Stimulated activated CD4-positive, alpha-beta T cell treated with anti-CD3 and anti-CD28 coated beads, TNF-alpha, amount 100 ng/mL, for 48 hours (primary cell): ENCODE measurements at places on chromosomes 1 and 21.
A peak's percentile ranks its signal among the peaks of the same experiment; 100 is the strongest.

DNA sequence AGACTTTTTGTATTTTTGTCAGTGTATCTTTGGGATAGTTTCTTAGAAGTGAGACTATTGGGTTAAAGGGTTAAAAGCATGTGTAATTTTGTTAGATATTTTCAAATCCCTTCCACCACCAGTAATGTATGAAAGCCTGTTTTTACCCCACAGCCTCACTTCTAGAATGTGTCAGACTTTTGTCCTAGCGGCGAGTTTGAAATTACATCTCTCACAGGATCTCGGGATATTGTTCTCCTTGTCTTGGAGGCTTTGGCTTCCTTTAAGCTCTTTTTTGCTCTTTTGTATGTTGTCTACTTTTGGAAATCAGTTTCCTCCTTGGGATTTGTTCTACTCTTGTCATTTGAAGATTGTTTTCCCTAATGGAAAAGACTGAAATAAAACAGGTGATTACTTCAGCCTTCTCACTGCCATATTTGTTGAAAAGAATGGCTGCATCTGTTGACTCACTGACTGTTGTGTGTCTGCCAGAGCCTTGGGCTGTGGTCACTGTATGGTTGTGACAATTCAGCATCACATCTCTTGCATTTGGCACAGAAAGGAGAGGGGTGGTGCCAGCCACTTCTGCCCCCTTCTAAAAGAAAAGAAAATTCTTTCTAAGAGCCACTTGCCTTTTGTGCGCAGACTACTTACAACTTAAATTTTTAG is 22.6 kb downstream of the ST3GAL3 start:
- DNase-seq, result no peak

DNA sequence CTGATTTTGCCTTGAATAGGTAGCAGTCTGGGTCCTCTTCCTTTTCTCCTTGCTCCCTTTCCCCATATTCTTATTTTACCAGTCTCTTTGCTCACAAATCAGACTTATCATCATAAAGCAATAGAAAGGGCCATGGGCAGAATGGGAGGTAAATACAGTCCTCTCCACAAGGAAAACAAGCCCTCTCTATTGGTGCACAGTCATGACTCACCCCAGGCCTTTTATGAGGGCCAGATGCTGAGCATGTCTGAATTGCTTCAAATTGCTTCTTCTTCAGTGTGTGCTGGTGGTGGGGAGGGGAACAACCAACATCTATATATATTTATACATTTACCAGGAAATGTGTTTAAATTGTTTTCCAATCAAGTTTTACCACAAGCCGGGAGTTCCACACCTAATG is 75.2 kb downstream of the GFI1 start:
- no peak for DNase-seq

DNA sequence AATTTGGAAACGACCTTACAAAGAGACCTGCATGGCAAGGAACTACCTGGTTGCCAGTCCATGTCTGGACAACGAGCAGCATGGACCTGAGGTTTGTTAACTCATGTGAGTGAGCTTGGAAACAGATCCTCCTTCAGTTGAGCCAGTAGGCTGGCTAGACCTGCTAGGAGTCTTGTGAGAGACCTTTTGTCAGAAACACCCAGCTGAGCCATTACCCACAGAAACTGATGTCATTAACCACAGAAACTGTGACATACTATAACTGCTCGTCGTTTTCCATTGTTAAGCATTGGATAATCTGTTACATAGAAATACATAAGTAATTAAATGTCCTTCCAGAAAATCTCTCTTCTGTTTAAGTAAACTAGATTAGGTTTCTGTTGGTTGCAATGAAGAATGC is 211.1 kb upstream of the C21orf91 start:
- no peak for DNase-seq

GRCh38 chr1:191279266-191279800 is 801.7 kb upstream of the BRINP3 start:
- DNase-seq, result no peak

GRCh38 chr1:228018961-228019721 is 12.3 kb downstream of the WNT3A start:
- no peak for DNase-seq

- DNase-seq, result no peak
These were observed 22.8 kb upstream of the POFUT2 start for GRCh38 chr21:45310459-45310858.

GRCh38 chr1:113456967-113457366 is 66.7 kb downstream of the MAGI3 start:
- no peak for DNase-seq

- no peak for DNase-seq
These were observed 70.5 kb upstream of the CSF1 start for GRCh38 chr1:109840011-109840629.

DNA sequence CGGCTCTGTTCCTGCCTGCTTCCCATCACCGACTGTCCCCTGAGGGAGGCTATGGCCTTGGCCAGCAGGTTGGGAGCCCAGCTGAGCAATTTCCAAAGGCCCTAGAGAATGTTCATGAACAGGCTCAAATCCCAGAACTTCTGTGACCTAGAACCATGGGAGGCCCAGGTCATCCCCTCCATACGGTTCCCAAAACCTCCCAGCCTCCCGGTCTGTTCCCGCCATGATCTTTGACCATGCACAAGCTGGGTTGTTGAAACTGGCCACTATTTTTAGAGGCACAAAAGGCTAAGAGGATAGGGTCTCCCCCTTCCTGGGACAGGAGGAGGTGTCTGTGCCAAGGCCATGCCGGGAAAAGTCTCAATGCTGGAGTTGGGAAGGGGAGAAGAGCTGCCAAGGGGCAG is 27.5 kb downstream of the EPHA2 start:
- DNase-seq, result no peak

- peak; percentile 65 for DNase-seq
These were observed at the start of gene HES4 for GRCh38 chr1:999725-1000356. TSS of gene HES4 (minus strand) at chr1:1000097. CDS start at chr1:999973, 124 bp downstream.

- no peak for DNase-seq
These were observed 3.3 kb downstream of the KPNA6 start for GRCh38 chr1:32111040-32111623.

- DNase-seq, result no peak
These were observed 72.7 kb downstream of the SLC66A1 start for GRCh38 chr1:19384772-19385187.

DNA sequence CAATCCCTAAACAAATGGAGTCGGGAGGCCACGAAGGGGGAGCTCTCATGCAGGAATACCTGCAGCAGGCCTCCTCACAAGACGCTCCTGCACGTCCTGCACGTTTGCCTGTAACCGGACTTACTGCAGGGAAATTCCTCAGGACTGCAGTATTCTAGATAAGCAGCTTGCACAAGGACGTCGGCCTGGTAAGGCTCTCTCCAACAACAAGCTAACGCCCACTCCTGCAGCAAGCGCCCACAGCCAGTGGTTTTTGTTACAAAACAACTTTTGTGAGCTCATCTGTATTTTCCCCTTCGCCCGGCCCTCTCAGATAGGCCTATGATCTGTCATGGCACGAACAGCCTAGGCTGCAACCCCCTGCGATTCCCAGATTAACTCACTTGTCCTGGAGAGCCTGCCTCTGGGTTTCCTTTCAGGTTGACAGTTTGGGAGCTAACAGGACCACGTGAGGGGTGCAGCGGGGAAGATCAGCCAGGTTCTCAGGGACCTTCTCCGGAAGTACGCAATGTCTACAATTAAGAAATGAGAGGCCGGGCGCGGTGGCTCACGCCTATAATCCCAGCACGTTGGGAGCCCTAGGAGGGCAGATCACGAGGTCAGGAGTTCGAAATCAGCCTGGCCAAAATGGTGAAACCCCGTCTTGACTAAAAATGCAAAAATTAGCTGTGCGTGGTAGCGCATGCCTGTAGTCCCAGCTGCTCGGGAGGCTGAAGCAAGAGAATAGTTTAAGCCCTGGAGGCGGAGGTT is 921 bp upstream of the MIB2 start:
- peak; percentile 24 for DNase-seq

DNA sequence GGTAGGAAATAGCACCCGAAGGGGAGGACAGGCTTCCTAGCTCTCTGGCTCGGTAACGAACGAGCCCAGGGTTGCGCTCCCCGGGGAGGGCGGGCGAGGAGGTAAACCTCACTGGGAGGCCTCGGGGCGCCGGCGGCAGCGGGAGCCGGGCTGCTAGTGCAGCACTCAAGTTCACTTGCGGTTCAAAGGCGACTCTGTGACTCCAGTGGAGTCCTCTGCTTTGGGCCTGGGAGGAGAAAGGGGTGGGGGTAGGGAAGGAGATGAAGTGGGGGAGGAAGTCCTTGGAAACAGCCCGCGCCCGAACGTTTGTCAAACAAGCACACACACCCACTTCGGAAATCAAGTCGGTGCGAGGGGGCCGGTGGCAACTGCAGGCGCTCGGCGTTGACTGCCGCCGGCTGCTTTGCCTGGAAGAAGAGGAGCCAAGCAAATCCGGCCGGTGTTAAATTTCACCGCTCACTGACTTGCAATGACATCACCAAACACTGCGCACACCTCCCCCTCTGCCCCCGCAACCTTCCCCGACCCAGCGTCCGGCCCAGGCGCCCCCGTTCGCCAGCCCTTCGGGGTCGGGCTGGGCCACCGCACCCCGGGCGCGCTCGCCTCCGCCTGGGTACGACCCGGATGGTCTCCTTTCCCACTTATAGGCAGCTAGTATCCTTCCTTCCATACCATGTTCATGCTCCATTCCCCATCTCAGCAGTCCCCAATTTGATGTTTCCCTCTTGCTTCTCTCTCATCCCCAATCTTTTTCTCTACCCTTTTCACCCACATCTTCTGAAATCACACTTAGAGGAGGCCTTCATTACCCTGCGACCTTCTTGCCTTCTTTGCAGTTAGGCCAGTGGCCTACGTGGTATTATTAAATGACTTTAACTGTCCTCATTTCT is at the start of gene COL24A1:
TSS of gene COL24A1 (minus strand) at position 207 of the 890 bp plus-strand sequence. CDS start 376 bp downstream, outside the sequence.
- no peak for DNase-seq

DNA sequence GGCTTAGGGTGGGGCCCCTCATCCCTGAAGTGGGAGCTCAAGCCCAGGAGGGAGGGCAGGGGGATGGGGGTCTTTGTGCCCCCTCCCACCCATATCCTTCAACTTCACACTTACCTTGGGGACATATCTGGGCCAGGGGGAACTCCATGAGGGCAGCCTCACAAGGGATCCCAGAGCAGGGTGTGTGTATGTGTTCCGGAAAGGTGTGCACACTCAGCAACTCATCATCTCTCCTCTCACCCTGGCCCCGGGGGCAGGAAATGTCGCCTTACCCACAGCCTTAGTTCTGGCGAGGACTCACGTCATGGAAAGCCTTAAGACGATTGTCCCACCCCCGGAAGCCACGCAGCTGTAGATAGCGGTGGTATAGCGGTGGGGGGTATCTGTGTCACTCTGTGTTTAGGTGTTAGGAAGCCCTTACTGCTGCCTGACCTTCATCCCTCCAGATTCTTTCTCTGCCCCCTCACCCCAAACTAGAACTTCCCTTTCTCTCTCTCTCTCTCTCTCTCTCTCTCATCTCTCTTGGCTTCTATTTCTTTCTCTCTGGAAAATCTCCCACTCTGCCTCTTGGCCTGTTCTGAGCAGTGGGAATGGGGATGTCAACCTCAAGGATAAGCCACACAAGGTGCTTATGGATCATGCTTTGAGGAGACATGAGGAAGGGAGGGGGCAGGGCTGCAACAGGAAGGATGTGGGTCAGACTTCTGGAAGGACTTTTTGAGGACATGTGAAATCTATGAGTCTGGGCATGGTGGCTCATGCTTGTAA is at the start of gene SH2D2A:
TSS of gene SH2D2A (minus strand) at position 288 of the 768 bp plus-strand sequence. CDS start at position 148, 140 bp downstream.
- peak; percentile 87 for DNase-seq

DNA sequence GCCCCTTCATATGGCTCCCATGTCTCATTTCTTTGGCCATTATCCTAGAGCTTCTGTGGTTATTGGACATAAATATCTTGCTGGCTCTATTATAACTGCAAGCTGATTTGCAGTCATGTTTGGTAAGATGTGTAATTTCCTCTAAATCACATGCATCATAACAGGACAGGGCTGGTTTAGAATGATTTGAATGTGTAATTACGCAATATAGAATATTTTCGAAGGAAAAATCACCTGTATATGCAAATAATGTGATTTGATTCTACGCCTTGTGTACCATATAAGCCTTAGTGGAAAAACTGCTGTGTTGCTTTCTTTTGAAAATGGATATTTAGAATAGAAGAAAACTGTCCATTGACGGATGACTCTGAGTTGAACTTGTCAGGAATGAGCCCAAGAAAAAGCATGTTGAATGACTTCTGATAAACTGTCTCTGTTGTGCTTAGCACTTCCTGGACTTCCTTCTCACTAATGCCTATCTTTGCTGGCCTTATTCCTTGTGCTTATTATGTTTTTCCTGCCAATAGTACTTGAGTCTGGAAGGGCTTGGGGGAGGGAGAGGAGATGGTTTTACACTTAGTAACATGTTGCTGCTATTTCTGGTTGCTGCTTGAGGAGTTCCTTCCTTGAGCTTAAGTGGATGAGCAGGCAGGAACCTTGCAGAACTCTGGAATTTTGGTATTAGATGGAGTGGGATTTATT is 6.5 kb downstream of the CACHD1 start:
- DNase-seq, result no peak

GRCh38 chr21:36813052-36813451 is 114.1 kb downstream of the SIM2 start:
- DNase-seq, result no peak

DNA sequence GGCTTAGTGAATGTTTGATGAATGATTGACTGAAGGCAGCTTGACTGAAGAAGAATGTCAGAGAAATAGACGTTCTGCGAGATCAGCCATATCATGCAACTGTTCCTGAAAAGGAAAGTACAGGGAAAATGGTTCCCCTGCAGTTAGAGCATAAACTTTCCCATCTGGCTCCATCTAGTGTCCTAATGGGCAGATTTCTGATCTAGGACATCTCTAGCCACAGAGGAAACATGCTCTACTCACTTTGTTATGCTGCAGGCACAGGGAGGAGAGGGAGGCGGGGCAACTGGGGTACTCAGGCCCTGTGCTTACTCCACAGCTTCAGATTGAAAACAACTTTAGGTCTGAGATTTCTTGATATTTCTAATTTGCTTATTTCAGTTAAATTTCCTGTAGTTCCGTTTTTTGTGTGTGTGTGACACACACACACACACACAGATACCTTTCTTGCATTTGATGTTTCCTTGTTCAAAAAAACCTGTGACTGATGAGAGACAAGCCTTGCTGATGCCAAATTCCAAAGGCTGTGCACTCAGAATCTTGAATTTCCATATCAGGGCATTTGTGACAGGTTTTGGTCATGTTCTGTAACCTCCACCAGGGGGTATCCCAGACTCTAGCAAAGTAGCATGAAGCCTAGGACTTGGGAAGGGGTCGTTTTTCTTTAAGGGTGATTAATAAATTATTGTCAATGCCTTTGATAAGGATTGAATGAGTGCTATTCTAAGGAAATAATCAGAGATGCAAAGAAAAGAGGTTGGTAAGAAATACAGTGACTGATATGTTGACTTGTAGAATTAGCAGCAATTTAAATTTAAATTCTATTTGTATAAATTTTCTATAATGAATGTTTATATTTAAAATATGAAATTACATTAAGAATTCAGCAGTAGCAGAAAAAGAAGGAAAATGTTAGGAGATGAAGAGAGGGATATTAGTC is 139.7 kb upstream of the BEND5 start:
- no peak for DNase-seq

GRCh38 chr1:231058416-231059109 is 18.5 kb upstream of the FAM89A start:
- no peak for DNase-seq

DNA sequence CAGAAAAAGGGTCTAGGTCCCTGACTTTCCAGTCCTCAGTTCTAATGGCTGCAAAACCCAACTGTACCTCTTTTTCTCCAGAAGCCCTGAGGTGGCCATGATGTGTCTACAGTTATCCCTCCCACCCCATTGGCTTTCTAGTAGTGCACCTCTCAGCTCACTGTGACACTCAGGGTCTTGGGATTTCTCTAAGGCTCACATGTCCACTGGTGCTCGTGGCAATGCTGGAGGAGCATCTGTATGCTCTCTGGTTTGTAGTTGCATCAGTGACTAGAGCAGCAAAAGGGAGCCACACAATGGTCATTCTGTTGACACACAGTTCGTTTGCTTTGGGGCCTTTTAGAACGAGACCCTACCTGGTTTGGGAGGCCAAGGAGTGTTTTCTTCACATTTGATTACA is 81.6 kb upstream of the SYT6 start:
- no peak for DNase-seq
